ENCODE measurements at places on chromosomes 6 and 20.

DNA sequence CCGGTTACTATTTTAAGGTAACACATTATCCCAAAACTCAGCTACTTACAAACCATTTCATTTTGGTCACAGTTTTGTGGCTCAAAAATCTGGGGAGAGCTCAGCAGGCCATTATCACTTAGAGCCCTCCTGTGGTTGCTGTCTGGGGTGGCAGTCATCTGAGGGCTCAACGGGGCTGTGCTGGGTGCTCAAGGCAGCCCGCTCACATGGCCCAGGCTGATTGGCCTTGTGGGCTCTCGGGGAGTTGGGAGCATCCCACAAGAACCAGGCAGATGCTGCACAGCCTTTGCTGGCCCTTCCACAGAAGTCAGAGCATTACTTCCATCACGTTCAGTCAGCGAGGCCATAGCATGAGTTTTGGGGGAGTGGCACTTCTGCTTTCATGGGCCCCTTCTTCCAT is 6.3 kb upstream of the VSX1 start:
- DNase-seq = no peak

DNA sequence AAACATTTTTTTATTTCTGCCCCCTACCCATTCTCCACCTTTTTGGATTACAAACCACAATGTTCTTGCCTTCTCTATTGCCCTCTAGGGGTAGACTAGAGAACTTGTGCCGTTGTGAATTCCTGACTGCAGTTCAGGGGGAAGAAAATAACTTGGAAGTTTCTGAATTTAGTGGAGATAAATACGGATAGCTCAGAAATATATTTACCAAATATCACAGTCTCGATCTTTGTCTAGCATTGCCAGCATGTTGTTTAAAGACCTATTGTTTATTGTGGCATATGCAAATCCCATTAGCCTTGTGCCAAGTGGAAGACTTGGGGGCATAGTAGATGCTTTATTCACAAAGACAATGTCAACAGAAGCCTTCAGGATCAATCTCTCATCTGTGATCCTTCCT is 154.1 kb upstream of the MMS22L start:
- no peak for DNase-seq

DNA sequence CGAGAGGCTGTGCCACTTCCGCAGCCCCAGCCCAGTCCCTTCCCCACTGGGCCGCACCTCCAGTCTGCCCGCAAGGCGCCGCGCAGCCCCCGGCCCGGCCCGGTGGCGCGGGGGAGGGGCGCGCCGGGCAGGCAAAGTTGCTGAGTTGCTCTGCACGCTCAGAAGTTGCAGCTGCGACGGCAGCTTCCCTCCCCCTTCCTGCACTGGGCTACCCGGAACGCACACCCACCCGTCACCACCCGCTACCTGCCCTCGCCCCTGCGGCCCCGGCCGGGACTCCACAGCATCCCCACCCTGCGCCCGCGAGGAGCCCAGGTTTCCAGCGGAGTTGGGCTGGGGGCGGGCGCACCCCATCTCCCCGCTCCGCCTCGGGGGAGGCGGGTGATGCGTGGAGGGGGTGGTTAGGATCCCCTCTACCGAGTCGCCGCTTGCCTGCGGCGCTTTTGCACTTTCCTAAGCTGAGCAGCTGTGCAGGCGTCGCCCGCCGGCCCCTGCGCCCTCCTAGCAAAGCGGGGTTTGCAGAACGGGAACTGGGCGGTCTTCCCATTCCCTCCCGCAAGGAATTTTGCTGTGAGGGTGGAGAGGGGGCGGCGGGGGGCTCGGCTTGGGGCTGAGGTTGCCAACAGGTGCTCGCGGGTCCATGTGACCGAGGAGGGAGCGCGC is 55.9 kb upstream of the RREB1 start:
- no peak for DNase-seq

- DNase-seq = no peak
Measured at GRCh38 chr20:48603116-48603818, 224.5 kb downstream of the PREX1 start.

DNA sequence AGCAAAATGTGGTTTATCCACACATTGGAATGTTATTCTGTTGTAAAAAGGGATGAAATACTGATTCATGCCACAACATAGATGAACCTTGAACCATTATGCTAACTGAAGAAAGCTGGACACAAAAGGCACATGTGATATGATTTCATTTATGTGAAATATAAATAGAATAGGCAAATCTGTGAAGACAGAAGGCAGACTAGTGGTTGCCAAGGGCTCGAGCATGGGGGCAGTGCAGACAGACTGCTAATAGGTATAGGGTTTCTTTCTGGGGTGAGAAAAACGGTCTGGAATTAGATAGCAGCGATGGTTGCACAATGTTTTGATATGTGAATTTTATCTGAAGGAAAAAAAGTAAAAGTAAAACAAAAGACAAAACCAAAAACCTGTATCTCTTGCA is 54.6 kb upstream of the FNDC1 start:
- DNase-seq = no peak

DNA sequence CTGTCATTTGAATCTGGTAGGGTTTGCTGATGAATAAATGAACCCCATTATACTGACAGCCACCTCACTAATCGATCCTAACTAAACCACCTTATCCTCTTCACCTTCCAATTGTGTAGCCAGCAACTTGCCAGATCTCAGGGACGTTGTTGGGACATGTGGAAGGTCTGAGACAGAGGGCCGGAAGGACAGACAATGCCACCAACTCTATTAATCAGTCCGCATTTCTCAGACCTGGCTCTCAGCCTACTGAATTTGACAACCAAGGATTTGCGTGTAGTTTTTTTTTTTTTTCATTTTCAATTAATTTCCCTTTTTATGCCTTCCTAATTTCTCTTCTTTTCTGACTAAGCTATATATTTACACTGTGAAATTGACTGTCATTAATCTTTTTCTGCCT is 122.5 kb downstream of the CARMIL1 start:
- DNase-seq = no peak

- no peak for DNase-seq
Measured at GRCh38 chr6:3202999-3203696, 24.3 kb downstream of the TUBB2B start.

DNA sequence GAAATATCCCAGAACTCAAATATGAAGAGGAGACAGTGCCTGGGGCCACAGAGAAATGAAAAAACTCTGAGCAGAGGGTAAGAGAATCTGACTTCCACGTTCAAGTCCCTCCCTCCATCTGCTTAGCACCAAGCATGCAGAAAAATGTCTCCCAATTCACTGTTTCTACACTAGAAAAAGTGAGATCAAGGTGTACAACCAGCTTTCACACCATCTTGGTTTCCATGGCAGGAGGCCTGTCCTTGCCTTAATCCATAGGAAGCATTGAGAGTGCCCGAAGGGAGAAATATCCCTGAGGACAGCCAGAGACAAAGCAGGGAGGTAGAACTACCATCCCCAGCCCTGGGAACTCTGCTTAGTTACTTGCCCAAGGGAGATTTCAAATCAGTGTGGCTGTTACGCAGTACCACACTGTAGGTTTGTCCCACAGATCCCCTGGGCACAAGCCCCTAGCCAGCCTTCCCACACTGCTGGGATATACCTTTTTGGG is 82.9 kb downstream of the SCML4 start:
- no peak for DNase-seq

DNA sequence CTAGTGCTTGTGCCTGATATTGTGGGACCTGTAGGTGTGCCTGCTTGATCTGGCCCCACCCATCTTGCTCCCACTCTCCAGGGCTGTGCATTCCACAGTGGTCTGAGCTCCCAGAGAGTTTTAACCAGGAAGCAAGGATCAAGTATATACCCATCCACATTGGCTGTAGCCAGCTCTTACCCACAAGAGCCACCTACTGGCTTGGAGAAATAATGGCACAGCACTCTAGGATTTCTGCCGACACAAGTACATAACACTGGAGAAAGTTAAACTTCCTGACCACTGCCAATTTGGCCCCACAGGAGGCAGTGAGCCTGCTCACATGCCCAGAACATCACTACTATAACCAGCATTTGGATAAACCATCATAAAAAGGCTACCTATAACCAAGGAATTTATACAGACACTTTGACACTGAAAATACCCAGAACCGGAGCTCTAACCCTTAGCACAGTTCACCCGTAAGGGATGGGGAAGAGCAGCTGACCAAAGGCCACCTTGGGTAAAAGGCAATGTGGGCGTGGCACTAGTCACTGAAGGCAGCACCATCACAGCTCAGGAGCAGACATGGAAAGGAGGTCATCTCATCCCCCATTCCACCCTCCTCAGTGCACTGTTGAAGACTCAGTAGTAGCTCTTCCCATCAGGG is 440.4 kb downstream of the BTBD3 start:
- no peak for DNase-seq

Data from GOT3 (cell line).